ENCODE measurements at places on chromosomes 6 and 20.

- DNase-seq, result no peak
These were observed 2.5 kb downstream of the HINT3 start for GRCh38 chr6:125959041-125959440.

GRCh38 chr20:61761453-61762166 lies 304.1 kb downstream of the TAF4 start:
- no peak for DNase-seq

- no peak for DNase-seq
These were observed 65.4 kb upstream of the ZNFX1 start for GRCh38 chr20:49343246-49343645.

DNA sequence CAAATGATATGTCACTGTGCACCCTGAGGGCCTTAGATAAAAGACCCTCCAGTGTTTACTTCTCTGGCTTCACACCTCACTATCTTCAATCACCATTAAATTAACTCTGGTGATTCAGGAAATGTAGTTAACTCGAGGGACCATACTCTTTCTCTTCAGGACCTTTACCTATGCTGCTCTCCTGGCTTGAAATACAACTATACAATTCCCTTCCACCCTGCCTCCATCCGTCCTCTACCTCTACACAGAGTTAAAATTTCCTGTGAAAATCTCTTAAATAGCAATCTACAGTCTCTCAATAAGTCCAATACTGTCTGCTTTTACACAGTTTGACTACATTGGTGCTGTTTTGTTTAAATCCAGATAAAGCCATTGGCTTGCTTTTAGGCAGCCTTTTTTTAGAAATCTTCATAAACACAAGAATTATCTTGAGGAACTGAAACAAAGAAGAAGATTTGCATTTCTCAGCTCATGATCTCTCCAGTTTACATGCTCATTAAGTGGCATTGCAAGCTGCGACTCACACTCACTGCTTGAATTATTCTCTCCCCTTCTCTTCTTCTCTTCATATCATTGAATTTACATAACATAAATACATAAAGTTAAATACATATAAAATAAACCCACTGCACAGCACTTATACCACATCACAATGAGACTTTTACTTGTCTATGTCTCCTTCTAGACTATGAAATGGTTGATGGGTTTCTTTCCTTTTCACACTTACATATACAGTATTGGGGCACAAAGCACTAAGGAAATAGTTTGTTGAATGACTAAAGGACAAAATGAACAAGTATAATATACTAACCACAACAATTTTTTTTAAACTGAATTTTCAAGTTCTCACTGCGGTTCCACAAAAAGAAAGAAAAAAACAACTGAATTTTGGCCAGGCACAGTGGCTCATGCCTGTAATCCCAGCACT lies 239.0 kb upstream of the KCNQ5 start:
- no peak for DNase-seq

- no peak for DNase-seq
These were observed 7.6 kb upstream of the SYNDIG1 start for GRCh38 chr20:24461848-24462247.

GRCh38 chr6:90214461-90214860 lies 82.2 kb downstream of the BACH2 start:
- no peak for DNase-seq

DNA sequence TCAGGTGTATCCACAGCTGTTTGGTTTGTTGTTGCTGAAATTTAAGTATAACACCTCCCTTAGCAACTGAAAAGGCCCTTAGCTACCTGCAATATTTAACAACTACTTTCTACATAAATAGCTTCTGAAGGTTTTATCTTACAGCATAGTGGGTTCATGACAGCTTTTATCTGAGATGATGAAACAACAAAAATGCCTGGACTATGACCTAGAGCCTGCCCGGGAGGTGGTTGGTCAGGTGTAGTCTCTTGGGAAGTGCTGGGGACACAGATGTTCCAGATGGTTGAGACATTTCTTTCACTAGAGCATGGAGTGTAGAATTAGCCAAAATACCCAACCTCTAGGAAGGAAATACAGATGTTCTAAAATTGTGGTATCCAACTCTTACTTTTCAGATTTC lies 705.4 kb downstream of the MAFB start:
- DNase-seq, result no peak

- DNase-seq, result no peak
These were observed 78.6 kb upstream of the PTPRK start for GRCh38 chr6:128599036-128599435.

DNA sequence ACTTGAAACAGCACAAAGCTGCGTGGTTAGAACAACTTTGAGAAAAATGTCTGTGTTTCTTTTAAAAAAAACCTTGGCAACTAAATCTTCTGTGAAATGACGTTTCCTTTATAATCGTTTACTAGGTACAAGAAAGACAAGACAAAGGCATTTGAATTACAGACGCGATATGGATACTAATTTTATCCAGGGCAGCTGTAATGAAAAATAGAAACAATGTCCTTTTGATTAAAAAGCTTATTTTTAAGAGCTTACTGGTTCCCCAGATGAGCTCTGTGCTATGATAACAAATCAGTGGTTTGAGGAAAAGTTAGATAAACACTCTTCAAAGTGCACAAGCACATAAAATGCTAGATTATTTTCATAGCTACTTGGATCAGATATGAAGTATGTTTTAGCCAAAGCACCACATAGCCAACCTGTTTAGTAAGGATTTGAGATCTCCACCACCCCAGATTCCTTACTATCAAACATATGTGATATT lies 1.6 kb upstream of the SYNCRIP start:
- DNase-seq, result no peak
